ENCODE measurements at places on chromosomes 3 and 15.
A peak's percentile ranks its signal among the peaks of the same experiment; 100 is the strongest.

DNA sequence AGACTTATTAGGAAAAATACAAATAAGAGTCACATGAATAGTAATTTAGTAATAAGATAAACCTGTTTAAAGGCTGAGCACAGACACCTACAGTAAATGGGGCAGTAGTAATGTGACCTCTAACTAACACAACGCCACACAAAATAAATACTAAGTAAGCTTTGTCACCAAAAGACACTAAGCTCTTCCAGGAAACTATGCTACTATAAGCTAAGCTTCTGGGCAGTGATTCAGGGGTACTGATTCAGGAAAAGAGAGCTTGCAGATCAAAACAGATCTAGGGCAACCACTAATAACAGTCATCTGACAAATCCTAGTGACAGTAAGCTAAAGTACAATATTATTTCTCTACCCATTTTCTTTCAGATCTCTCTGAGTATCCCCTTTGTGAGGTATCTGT lies 68.8 kb downstream of the PLOD2 start:
- DNase-seq: no peak

DNA sequence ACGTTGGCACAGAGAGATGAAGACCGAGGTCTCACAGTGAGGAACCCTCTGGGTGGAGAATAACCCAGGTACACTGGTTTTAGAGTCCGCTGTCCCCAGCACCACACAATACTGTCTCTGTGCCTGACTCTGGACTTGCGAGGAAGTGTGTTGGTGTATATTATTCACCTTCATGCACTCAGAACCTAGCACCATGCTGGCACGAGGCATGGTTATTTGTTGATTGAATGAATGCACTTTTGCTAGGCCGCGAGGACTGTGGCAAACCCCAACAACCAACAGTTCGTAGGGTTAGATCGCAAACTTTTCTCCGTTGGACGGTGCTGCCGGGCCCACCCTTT lies 484 bp upstream of the C3orf52 start:
- no peak for DNase-seq

DNA sequence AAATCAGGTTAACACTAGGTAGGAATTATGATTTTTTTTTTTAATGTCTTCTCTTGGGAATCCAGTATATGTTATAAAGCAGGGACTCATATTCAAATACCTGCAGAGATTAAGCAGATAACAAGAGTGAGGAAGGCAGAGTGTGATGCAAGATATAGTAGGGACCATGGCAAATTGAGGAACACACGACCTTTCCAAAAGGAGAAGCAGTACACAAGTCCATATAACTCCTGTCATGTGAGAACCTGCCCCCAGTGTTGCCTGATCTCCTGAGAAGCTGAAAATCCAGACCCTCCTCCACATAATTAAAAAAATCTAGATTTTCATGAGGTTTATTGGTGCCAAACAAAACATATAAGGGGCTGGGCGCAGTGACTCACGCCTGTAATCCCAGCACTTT lies 3.6 kb downstream of the RFC4 start:
- no peak for DNase-seq

DNA sequence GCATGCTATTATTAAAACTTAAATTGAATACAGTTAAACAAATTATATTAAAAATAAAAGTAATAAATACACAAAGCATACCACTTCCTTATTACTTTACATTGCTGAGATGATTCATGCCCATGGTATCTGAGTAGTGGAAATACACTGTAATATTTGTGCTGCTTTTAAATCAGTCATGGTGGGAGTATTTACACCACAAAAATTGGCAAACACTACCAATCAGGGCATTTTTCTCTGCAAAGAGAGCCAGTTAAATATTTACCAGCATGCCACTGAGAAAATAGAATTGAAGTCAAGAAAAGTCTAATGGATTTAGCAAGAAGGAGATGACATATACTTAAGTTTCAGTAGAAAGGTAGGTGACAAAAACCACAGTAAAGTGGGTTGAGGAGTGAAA lies 19.6 kb downstream of the PPARG start:
- no peak for DNase-seq

DNA sequence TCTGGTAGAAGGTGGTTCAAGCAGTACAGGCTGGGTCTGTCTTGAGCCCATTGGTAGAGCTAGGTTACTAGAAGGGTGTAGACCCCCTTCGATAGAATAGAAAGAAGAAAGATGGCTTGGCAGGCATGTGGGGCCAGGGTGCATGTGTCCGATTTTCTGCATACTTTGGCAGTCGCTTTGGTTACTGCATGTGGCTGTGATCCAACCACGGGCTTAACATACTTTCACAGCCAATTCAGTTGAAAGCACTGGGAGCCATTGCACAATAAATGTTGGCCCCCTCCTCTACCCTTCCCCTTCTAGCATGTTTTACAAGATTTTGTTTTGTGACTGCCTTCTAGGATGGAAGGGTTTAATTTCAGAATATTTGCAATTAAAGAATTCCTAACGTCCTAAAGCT lies 7.2 kb downstream of the ARID3B start:
- DNase-seq: no peak

DNA sequence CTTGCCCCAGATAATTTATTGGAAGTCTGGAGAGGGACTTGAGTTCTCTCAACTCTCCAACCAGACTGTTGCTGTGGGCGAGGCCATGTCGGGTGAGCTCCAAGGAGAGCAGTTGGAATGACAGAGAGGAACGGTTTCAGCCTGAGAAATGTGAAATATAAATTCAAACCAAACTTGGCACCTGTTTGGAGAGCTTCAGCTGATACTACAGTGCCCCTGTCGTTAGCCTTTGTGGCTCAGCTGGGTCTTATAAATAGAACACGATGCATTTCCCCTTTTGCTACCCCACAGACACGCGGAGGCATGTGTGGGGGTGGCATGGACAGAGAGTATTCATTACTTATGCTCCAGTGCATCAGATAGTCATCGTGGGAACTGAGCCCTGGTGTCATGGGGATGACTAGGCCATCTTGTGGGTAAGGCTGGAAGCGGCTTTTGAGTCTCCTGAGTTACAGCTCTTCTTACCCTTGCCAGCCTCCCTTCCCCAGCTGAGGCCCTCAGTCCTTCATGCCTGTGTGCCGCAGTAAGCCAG lies 15.6 kb downstream of the SMAD3 start:
- peak; percentile 39 for DNase-seq

- no peak for DNase-seq
Measured at GRCh38 chr3:38519000-38519399, 22.9 kb downstream of the EXOG start.

DNA sequence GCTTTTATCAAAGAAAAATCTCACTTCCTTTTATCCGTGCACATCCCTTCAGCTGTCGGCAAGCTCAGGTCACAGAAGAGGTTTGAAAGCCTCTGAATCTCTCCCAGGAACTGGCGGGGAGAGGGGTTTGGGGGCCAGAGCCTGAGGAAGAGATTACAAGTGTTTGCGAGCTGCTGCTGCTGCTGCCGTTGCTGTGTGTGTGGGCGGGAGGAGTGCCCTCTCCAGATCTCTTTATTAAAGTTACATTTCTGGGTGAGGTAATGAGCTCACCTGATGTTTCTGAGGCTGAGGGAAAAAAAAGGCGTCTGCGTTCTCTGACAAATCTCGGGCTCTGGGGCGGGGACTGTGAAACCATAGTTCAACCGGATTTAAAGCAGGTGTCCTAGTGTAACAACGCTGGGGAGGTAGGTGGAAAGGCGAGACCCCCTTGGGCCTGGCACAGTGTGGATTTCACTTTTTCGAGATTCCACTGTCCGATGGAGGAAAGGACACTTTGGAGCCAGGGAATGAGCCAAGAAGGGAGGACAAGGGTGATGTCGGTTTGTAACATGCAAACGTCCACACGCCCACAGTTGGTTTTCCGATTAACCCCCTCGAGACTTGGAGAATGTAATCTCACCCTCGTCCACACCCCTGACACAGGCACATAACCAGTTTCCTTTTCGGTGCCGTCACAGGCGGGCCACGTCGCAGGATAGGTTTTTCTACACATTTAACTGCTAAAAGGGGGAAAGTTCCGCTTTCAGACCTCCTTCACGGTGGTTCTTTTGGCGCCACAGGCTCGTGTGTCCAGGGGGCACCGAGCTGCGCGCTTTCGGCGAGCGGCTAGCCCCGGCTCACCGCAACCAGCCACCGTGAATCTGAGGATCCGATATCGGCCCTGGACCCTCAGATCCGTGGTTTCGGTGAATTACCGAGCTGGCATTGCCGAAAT lies 2.1 kb downstream of the ALCAM start:
- DNase-seq: peak; percentile 22

DNA sequence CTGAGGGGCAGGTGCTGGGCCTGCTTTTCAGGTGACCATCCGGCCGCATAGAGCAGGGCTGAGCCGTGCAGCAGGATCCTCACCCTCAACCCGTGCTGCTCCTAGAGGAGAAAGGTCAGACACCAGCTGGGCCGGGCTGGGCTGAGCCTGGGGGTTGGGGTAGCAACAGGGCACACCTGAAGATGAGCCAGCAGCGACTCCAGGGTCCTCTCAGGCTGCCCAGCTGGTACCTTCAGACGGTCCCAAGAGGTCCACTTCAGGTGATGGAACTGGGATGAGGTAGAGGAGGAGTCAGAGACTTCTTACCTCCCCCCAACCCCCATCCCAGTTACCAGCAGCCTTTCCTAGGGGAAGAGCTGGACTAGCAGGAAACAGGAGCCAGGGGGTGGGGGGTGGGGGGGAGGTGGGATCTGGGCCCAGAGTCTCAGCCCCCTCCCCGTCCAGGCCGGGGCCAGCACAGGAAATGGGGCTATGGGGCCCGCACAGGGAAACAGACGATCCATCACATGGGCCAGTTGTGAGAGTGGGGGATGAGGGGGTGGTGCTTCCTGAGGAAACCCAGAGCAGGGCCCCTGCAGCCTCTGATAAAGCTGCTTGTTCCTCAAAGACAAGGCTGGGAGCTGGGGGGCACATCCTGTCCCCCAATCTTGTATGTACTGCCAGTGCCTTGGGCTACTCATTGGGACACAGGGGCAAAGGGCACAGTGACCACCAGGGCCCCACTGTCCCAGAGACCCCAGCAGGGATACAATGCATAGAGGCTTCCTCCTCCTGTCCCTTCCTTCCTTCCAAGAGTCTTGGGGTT lies 3.0 kb downstream of the INKA1 start:
- no peak for DNase-seq

DNA sequence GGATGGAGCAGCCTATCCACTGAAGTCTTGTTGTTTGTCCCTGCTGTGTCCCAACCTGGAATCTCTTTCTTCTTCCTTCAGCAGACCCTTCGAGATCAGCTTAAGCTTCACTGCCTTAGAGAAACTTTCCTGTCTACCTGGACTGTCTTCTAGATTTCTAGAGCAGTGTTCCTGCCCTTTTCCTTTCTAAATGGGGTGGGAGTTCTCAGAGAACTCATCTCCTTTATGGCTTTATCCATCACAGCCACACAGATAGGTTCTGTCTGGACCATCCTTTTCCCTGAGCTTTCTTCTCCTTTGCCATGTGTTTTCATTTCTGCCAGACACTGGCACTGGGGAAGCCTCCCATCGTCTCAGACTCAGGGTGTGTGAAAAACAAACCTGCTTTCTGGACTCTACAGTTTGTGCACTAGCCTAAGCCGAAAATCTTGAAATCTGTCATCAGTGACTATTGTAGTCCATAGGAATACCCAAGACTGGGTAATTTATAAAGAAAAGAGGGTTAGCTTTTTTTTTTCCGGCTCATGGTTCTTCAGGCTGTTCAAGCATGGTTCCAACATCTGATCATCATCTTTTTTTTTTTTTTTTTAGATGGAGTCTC lies 177.5 kb downstream of the PGPEP1L start:
- no peak for DNase-seq

DNA sequence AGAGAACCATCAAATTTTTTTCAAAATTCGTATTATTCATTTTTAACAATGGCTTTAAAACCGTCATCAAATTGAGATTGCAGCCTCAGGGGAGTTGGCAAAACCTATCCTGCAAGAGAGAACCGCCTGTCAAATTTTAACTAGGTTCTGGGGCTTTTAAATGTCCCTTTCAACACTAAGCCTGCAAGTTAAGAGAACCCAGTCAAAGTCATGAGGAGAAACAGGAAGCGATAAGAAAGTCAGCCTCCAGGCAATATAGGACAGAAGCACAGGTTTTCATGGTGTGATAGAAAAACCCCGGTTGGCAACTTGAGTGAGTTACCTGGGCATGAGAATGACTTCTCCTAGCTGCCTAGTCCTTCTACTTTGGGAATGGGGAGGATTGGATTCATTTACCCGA lies 59.8 kb downstream of the CPNE4 start:
- DNase-seq: no peak

- DNase-seq: no peak
Measured at GRCh38 chr3:13851997-13852637, 27.8 kb downstream of the WNT7A start.

- DNase-seq: no peak
Measured at GRCh38 chr15:58348095-58348812, 83.5 kb upstream of the LIPC start.

- no peak for DNase-seq
Measured at GRCh38 chr3:17655743-17656142, 86.7 kb downstream of the TBC1D5 start.

- DNase-seq: no peak
Measured at GRCh38 chr3:77267589-77267988, 227.7 kb downstream of the ROBO2 start.

DNA sequence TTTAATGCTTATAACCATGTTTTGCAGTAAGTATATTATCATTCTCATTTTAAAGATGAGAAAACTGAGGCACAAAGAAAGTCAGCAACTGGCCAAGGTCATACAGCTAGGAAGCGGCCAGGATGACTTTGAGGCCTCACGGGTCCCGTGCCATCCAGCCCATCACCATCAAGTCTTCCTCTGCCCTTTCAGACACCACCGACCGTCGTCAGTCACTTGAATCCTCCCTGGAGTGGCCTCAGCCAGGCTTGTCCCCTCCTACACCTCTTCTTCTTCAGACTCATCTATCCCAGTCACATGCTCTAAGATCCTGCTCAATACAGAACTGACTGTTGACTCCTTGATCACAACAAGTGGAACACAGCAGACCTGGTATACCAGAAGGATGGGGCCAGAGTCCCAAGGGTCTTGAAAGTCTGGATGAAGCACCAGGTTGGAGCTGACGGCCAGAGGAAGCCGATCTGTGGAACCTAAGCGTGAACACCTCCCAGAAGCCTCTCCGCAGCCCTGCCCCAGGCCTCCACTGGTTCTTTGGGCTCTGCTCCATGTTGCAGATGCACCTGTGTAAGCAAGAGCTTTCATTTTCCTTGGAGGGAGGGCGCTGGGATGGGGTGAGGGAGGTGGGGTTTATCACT lies 22.1 kb downstream of the ITGA11 start:
- DNase-seq: peak; percentile 58

DNA sequence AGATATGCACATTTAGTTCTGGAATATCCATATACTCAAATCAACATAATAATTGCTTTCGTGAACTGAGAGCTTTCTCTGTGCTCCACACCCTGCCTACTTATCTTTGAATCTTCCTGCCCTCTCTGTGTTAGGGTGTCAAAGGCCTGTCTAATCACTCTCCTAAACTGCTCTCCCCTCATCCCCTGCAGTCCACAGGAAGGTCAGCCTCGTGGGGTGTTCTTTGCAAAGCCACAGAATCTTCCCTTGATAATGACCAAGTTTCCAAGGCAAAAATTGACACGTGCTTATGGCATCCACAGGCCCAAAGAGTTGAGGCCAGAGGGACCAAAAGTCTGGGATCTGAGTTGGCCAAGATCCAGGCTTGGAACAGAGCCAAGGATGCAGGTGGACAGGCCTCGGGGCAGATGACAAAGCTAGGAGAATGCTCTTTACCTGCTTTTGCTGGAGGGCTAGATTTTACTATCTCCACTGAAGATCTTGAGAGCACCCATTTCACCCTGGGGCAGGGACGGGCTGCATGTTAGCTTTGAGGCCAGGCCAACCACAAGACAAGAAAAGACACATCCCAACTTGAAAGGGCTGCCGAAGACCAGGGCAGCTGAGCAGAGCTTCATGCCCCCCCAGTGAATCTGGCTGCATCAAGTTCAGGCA lies 20.4 kb downstream of the BHLHE40 start:
- no peak for DNase-seq

- no peak for DNase-seq
Measured at GRCh38 chr3:34066999-34067398, 268.6 kb downstream of the PDCD6IP start.
